Kidney capillary endothelial cell (primary cell): ENCODE measurements at places on chromosomes 11 and 22.

GRCh38 chr22:35315855-35316745 is 16.4 kb downstream of the TOM1 start:
- no peak for DNase-seq

GRCh38 chr11:76206327-76207081 is at the start of gene WNT11:
TSS of gene WNT11 (minus strand) at chr11:76206502. CDS start at chr11:76206407, 95 bp downstream.
- DNase-seq, result no peak

DNA sequence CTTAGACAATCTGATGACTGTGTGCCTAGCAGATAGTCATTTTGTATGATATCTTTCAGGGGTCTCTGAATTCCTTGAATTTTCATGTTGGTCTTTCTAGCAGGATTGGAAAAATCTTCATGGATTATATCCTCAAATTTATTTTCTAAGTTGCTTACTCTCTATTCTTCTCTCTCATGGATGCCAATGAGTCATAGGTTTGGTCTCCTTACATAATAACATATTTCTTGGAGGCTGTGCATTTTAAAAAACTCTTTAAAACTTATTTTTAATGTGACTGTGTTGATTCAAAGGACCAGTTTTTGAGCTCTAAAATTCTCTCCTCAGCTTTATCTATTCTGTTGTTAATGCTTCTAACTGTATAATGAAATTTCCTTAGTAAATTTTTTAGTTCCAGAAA is 198.7 kb downstream of the AASDHPPT start:
- no peak for DNase-seq

DNA sequence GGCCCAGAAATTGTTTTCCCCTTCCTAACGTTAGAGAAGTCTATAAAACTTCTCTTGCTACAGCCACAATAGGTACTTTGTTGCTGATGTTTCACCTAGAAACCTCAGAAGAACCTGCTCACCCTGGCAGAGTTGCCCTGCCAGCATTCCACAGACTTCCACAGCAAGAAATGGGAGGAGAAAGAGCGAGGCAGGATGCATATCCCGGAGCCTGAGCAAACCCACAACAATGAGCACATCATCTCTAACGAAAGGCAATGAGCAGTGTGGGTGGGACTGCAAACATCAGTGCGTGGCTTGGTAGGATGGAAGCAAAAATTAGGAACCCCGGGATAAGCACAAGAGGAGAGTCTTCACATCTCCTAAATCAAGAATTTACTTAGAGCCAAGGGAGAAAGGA is 892.3 kb downstream of the OPCML start:
- no peak for DNase-seq

GRCh38 chr11:34530545-34531234 is 17.1 kb upstream of the ELF5 start:
- DNase-seq, result no peak

GRCh38 chr11:112634551-112634950 is 326.7 kb upstream of the NCAM1 start:
- no peak for DNase-seq

DNA sequence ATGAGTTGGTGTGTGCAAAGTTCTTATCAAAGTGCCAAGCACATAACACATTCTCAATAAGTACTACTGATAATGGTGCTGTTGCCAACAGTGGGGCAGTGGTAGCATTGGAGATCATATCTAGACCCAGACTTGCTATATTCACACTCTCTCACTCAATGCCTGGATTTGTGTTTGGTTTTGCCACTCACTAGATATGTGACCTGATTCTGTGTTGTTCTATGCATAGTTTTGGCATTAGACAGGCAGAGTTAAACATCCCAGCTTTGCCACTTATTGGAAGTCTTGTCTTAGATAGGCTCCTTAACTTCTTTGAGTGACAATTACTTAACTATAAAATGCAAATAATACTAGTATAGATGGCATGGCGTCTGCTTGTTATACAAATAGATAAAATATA is 642.6 kb upstream of the CCDC179 start:
- DNase-seq, result no peak

DNA sequence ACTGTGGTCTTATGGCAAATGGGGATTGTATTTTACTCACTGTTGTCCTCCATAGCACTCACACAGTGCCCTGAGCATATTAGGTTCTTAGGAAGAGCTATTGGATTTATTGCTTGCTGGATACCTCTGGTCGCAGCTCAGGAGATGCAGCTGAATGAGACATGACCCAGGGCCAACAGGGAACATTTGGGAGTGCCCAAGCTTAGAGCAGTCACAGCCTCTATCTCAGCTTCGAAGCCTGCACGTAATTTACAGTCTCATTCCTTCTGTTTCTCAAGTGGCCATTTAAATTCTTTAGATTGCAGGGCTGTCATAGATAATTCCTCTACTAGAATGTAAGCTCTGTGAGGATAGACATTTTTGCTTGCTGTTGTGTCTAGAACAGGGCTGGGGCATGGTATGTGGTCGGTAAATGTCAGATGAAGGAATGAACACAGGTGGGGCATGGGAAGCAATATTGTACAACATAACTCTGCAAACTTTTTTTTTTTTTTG is 192.8 kb downstream of the GRIK4 start:
- no peak for DNase-seq

- no peak for DNase-seq
These were observed 620 bp upstream of the ANO5 start for GRCh38 chr11:22192289-22192641.

- DNase-seq, result no peak
These were observed 6.7 kb upstream of the CYTH4 start for GRCh38 chr22:37275622-37276021.

GRCh38 chr11:15971215-15971546 is 385.2 kb downstream of the SOX6 start:
- no peak for DNase-seq

- DNase-seq, result no peak
These were observed 17.4 kb upstream of the ACR start for GRCh38 chr22:50720301-50721256.

- DNase-seq, result no peak
These were observed at the start of gene PDE2A for GRCh38 chr11:72673943-72674828. TSS of gene PDE2A (minus strand) at chr11:72674422. CDS start at chr11:72674207, 215 bp downstream.

GRCh38 chr11:614623-615503 is 887 bp downstream of the IRF7 start:
- no peak for DNase-seq

- no peak for DNase-seq
These were observed 625.1 kb upstream of the ANO5 start for GRCh38 chr11:21567645-21568290.

DNA sequence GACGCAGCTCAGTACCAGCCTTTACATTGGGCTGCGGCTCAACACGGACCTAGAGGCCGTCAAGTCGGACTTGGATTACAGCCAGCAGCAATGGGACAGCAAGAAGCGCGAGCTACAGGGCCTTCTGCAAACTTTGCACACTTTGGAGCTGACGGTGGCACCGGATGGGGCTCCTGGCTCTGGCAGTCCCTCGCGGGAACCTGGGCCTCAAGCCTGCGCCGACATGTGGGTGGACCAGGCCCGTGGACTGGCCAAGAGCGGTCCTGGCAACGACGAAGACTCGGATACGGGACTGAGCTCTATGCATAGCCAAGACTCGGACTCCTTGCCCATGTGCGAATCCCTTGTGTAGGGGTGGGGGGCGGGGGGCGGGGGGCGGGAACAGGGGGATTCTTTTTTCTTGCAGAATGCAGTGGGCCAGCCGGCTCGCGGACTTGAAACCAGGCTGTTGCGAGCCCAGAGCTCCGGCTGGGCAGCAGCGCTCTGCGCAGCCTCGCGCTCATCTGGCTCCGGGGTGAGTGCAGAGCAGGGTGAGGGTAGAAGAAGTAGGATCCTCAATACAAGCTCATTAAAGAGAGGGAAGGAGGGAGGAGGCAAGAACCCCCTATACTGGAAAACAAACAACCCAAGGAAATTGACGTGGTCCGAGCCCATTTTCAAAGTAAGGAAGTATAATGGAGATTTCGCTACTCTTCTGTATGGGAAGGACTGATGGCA is 1.8 kb downstream of the RASSF10 start:
- no peak for DNase-seq

DNA sequence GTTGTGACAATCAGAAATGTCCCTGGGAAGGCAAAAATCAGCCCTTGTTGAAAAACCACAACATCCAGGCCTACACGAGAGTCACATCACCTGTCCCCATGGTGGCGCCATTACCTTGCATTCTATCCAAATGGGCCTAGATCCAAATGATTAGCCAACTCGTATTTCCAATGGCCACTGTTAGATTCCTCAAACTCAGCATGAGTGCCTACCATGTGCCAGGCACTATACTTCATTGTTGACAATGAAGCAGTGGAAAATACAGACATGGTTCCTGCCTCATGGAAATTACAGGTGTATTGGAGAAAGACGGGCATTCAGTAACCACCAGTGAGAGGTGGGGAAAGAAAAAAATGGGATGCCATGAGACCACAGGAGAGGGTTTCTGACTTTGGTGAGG is 29.8 kb upstream of the CREB3L1 start:
- no peak for DNase-seq

DNA sequence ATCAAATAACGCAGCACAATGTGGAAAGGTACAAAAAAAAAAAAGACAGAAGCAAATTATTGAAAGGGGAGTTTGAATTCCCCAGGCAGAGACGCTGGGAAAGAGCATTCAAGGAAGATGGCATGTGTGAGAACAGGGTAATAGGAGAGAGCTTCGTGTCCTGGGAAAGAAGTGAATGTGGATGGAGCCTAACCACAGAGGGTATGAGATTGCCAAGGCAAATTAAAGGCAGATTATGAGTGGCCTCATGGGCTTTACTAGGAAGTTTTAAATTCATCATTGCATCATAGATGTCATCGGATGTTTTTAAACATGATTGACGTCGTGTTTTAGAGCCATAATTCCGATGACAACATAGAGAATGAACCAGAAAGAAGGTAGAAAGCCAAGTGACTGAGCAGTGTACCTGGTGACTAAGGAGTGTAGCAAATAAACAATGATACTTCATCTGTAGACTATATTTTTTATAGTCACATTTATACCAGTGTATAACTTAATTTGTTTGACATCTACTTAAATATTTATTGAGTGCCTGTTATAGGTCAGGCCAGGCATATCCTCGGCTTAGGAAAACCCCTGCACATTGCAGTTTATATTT is 151.4 kb downstream of the MSANTD4 start:
- DNase-seq, result no peak

GRCh38 chr11:12556788-12557384 is 117.3 kb upstream of the TEAD1 start:
- DNase-seq, result no peak

- no peak for DNase-seq
These were observed 74.6 kb downstream of the ADM start for GRCh38 chr11:10379426-10379825.

DNA sequence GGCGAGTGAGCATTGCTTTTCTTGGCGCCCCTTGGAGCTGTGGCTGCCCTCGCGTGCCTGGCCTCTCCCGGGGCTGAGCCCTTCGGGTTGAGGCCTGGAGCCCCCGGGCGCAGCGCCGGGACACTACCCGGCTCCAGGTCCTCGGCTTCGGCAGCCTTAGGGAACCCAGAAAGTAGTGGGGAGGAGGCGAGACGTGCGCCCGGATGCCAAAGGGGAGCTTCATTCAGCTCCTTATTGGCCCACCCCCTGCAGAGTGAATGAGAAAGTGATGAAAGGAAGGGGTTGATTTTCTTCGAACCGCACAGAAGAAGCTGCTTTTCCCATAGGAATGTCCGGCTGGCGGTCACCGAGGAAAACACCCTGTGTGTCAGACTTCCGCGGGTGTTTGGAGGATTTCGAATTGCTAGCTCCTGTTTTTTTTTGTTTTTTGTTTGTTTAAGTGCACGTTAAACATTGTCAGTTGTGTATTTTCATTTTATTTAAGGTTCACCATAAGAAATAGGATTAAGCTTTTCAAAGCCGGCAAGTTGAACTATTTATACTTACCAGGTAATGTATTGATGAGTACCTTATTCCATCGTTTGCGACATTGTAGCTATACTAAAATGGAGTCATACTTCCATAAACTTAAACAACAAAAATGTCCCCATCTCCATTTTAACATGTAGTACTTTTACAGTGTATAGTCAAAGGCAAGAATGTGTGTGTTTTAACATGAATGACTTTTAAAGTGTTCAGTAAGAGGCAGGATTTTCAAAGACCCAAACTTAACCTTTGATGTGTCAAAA is 841 bp upstream of the EIF4G2 start:
- no peak for DNase-seq

GRCh38 chr22:24386937-24387471 is 40.4 kb upstream of the ADORA2A start:
- no peak for DNase-seq

- no peak for DNase-seq
These were observed 36.1 kb downstream of the MMP20 start for GRCh38 chr11:102589047-102589459.

- no peak for DNase-seq
These were observed 34.9 kb upstream of the PPP2R1B start for GRCh38 chr11:111801135-111801534.

DNA sequence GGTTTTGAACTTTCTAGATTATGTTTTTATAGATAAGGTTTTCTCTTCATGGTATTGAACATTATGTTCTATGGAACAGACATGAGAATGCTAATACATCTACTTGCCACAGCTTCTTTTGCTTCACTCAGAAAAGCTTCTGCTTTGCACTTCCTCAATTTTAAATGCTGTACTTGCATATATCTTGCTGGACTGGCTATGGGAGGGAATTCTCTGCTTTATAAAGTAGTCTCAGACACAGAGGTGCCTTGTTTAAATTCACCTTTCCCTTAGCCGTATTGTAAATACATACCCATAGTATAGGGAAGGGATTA is 173.9 kb downstream of the DDX10 start:
- DNase-seq, result no peak

DNA sequence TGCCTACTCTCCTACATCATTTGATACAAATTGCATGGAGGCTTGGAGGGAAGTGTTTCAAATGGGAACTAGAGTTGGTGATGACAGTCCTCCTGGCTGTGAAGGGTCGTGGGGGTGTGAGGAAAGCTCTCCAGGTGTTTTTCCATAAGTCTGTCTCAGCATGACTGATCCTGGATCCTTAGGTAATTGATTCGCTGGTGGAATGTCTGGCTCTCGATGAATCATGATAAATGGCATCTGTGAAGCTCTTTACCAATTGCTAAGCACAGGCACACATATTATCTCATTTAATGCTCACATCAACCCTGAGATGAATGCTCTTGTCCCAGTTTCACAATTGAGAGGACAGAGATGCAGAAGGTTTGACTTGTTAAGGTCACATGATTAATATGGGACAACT is 107.5 kb downstream of the PKNOX2 start:
- DNase-seq, result no peak

- DNase-seq, result no peak
These were observed 14.3 kb upstream of the PMM1 start for GRCh38 chr22:41603873-41604332.

DNA sequence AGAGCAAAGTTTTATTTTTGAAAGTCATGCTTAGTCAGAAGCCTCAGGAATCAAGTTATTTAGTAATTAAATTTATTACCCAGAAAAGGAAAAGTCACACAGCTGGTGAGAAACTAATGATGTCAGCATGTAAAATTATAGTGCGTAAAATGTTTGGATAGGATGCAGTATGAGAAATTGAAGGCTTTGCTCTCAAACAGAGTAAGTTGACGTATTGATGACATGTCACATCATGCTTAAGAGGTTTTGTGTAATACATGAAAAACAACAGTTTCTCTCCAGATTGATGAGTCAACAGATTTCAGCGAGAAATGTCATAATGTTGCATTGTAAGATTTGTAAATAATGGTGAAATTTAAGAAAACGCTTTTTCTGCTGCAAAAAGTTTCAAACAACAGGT is 769.8 kb downstream of the METTL15 start:
- no peak for DNase-seq
